ENCODE measurements at places on chromosomes 4 and X.
A peak's percentile ranks its signal among the peaks of the same experiment; 100 is the strongest.

GRCh38 chr4:11297201-11297600 is 131.5 kb downstream of the HS3ST1 start:
- no peak for DNase-seq

- no peak for DNase-seq
These were observed 107.6 kb upstream of the PACRGL start for GRCh38 chr4:20592663-20593062.

DNA sequence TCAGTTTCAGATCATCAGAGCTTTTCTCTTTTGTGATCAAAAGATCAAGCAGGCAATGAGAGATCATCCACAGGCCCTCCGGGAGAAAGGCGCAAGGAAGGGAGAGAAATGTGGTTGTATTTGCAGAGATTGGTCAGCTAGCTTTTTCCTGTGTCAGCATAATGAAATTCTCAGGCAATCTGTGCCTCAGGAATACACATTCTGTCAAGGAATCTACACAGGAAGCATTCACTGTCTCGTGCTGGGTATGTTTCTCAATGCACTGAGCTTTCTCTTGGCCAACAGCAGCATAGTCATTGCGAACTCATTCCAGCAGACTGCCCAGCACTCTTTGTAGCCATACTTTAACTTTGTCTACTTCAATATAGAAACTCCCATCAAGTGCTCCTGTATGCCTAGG is 413.7 kb downstream of the PPP3CA start:
- no peak for DNase-seq

- DNase-seq, result peak; percentile 10
These were observed 17.7 kb downstream of the IQSEC2 start for GRCh38 chrX:53263597-53264094.

- no peak for DNase-seq
These were observed 759 bp upstream of the TBC1D1 start for GRCh38 chr4:37889849-37890800.

DNA sequence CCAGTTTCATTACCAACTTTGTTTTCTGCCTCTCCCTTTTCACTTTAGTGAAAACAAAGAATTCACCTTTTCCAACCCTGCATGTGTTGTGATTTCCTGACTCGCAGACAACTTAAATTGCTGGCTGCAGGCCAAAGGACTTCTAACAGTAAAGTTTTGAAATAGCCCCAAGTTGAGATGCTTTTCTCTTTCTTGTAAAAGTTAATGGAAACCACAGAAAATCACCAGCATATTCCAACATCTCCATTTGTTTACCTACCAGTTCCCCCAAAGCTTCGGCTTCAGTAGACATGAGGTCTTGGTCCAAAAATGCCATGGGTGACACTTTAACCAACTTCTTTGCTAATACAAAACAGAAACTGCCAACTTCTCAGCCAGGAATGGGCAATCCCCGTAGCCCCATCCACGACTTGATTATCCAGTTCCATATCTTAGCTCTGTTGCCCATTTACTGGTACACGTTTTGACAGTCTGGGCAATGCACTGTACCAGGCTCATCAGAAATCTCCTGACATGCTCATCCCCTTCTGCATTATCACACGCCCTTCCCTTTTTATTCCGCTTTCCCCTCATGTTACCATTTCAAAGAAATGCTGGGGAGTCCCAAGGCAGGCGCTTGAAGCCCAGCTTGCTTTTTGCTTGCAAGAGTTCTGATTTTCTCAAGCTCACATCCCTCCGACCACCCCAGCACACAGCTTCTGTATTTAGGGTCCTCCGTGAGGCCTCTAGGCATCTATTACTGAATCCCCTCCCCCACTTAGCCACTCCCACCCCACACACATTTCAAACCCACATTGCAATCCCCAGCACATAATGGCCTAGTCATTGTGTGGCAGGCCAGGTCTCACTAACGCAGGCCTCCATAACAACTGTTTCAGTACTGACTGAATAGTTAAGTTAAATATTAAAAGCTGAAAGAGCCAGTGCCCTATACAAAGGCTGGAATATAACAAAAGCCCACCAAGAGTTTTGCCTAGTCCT is 137.9 kb upstream of the S100G start:
- DNase-seq, result no peak

DNA sequence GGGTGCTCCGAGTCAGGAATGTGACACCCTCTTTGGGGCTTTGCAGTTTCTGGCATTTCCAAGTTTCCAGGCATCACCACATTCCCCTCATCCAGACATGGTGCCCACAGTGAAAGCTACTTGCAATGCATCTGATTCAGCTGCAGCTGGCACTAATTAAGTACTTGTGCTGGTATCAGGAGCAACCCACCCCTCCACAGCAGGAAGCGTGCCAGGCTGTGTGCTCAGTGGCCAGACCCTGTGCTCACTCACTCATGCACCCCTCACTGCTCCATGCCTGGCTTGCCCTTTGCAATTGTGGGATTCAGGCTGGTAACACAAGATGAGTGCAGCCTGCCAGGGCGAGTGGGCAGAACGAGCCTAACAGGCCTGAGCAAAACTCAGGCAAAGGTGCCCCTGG is 271.2 kb downstream of the EPHA5 start:
- no peak for DNase-seq

GRCh38 chr4:48970471-48970921 is 15.6 kb upstream of the CWH43 start:
- DNase-seq, result no peak

DNA sequence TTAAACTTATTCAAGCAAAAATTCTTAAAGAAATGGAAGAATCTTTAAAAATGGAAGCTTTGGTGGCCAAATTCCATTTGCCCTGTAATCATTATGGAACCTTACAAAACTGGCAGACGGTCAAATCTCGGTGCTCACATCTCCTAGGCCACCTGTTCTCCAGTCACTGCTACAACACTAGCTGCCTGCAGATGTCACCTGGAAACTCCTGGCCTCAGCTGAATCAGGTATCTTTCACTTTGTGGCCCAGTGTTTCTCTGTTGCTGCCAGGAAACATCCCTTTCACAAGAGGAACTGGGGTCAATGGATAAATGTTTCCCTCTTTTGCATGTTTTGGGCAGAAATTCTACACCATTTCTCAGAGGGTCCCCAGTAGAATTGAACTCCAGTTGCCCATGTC is 4.2 kb upstream of the CXCL3 start:
- no peak for DNase-seq

- no peak for DNase-seq
These were observed 90.4 kb downstream of the PHOX2B start for GRCh38 chr4:41658163-41658562.

- DNase-seq, result no peak
These were observed 944.4 kb upstream of the GRID2 start for GRCh38 chr4:91359041-91360031.

DNA sequence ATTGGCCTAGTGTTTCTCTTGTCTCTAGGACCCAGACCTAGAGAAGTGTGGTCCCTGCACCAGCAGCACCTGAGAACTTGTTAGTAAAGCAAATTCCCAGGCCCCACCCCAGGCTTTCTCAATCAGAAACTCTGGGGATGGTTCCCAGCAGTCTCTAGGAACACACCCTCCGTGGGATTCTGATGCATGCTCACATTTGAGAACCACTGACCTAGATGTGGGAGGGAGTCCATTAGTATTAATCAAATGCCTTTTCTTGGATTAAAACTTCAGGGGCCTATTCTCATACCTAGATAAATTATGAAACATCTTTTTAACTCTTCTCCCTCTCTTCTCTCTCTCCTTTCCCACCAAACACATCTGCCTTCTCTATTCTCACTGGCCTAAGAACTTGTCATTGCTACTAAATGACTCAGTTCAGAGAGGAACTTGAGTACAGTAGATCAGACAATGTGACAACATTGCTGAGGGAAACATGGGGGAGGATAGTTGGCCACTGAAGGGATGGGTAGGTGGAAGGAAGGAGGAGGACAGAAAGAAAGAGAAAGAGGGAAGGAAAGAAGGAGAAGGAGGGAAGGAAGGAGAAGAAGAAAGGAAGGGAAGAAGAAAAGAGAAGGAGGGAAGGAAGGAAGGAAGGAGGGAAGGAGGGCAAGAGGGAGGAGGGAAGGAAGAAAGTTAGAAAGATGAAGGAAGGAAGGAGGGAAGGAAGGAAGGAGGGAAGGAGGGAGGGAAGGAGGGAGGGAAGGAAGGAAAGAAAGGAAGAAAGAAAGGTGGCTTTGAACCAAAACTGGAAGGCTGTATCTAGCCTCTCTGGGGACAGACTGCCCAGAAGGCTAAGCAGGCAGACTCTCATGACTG is 132.7 kb upstream of the MAP3K15 start:
- DNase-seq, result no peak

DNA sequence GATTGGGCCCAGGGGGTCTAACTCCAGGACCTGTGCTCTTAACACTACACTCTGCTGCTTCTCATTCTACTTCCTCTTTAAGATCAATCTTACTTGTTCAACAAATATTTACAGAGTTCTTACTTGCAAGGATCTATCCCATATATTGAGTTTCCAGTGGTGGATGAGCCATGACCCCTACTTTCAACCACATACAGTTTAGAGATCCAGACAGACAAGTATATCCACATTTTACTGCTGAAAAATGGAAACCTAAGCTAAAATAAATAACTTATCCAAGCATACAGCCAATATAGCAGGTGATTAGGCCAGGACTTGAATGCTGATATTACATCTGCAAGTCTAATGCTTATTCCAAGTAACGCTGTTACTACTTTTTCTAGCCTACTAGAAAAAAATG is 18.7 kb downstream of the TMEM150C start:
- no peak for DNase-seq

GRCh38 chr4:87045659-87046058 is 110.8 kb downstream of the AFF1 start:
- DNase-seq, result no peak

DNA sequence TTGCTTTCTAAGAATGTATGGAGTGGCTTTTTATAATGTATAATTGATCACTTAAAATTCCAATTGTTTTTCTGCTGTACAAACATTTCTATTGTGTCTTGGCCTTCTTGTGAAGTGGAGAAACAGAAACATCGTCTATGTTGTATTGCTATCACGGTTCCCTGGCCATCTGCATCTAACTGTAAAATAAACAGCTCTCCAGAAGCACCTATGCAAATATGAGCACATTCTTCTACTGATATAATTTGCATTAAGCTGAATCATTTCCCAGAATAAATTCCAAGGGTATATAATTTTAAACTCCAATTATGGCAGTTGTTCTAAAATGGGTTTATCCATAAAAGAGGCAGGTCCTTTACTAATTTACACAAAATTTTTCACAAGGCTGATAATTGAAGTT is 261.6 kb upstream of the STS start:
- no peak for DNase-seq

DNA sequence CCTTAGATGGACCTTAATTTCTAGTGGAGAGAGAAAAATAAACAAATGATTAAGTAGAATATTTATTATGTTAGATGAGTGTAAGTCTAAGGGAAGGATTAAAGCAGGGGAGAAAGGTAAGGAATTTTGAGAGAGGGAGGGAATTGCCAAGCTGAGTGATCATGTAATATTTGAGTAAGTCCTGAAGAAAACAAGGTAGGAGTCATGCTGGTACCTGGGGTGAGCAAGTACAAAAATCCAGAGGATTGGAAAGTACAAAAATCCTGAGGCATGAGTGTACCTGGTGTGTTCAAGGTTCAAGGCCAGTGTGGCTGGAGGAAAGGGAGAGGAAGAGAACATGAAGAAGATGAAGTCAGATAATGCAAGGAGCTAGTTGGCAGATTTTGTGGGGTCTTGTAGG is 87.2 kb upstream of the MYOZ2 start:
- DNase-seq, result no peak

DNA sequence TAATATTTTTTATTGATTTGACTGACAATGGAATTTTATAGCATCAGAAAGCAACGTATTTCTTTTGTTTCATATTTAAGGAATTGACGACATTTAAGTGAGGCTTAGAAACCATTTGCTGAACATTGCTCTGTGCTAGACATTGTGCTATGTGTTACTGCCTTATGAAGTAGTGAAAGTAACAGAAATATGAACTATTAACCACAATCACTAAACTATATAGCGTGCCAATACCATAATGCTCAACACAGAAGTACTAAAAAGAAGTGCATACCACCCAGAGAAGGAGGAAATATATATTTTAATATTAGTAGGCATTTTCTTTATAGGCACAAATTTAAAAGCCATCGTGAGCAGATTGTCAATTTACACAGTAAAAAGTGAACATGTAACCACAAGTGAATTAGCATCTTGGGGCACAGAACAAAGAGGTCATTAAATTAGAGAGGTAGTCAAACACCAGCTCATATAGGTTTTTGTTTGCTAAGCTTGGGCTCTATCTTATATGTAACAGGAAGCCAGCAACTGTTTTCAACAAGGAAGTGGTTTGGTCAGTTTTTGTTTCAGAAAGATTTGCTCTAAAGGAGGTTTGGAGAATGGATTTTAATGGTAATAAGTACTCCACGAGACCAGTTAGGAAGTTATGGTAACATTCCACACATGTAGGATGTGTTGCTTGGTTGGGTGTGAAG is 270.7 kb downstream of the GRXCR1 start:
- DNase-seq, result no peak

DNA sequence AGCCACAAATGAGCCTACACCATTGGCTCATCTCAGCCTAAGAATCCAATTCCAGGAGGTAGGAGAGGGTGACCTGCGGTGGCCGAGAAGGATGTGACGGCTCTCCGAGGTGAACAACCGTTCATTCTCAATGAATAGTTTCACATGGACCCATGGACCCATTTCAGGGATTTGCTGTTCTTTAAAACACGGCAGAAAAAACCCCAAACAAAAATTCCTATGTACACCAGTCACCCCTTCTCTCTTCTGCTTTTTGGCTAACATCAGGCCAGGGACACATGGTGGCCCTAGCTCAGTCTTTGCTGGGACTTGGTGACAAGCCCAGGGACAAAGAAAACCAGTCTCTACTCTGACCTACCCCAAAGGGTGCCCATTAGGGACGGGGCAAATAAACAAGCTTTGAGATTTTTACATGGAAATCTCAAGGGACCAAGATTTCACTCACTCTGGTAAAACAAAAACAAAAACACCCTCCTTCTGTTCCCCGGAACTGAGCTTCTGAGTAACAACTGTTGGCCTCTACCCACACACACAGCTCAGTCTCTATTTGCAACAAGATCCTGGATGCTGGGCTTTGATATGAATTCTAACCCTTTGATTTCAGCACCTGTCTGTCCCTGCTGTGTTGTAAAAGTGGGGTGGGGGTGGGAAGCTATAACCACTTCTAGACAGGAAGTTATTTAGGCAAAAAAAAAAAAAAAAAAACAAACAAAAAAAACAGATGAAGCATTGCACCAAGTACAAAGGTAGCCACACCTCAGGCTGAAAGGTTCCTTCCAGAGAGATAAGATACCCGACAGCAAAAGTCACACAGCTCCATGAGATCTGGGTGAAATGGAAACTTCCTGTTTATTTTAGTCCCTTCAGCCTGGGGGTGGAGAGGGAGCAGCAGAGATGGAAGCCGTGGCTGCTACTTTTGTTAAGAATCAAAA is 49.0 kb downstream of the DDX3X start:
- no peak for DNase-seq

DNA sequence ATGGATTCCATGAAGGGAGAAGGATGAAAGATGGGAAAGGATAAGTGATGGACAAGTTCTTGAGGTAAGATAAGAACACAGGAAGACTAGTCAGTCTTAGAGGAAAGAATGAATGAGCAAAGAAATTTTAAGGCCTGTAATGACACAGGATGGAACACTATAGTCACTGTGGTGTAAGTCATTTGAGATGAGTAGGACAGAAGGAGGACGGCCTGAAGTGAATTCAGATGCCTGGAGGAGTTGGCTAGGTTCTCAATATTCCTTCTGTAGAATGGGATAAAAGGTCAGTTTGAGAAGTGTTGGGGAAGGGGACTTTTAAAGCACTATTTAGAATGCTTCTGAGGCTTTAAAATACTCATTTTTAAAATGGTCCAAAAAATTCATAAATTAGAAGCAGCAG is 3.9 kb downstream of the MSMO1 start:
- DNase-seq, result no peak

GRCh38 chr4:65311120-65311519 is 359.2 kb downstream of the EPHA5 start:
- no peak for DNase-seq

All from activated CD4-positive, CD25-positive, alpha-beta regulatory T cell (primary cell).